Right ventricle myocardium superior (tissue), 1 donor: ENCODE measurements at places on chromosomes 16 and 17. TPM values are rescaled to one million over a fixed set of nuclear protein-coding genes. Genes with fewer than 3 reads are reported as not detected.
A peak's percentile ranks its signal among the peaks of the same experiment; 100 is the strongest.

DNA sequence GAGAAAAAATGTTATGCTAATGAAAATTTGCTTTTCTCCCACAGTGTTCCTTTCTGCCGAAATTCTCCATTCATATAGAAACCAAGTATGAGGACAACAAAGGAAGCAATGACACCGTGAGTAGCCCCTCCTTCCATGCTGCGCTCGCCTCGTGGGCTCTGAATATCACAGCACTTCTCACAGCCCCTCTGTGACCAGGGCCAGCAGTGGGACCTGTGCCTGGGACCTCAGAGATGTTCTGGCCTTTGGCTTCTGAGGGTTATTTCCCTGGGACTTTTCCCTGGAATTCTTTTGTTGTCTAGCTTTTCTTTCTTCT lies 139.6 kb upstream of the NOL11 start:
- no peak for DNase-seq

Gene C1QTNF8
- 0.13 TPM for total RNA-seq

DNA sequence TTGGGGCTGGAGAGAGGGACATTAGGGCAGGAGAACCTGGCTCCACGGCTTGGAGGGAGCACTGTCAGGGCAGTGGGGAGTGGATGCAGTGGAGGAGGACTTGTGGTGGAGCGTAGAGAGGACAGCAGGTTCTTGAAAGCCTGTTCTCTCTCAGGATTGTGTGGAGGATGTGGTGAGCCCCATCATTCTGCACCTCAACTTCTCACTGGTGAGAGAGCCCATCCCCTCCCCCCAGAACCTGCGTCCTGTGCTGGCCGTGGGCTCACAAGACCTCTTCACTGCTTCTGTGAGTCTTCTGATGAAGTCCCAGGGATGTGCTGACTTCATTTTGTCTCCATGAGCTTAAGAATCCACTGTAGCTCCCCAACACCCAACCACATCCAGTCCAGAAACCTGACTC lies 13.5 kb downstream of the COX6A2 start:
- no peak for DNase-seq

DNA sequence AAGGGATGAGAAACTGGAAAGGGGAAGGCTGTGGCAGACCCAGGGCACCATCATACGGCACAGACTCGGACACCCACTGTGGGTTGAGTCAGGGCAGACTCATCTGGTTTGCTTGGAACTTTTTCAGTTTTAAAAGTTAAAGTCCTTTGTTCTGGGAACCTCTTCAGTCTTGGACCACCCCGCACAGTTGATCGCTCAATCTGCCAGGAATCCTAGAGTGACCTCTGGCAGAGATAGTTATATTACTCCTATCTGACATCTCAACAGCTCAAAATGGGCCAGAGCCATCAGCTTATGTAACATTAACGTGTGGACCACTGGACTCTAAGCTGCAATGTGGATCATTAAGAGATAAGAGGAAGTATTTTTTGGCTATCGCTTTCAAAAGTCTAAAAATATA lies 164.3 kb downstream of the ABCA8 start:
- DNase-seq, result peak; percentile 54

DNA sequence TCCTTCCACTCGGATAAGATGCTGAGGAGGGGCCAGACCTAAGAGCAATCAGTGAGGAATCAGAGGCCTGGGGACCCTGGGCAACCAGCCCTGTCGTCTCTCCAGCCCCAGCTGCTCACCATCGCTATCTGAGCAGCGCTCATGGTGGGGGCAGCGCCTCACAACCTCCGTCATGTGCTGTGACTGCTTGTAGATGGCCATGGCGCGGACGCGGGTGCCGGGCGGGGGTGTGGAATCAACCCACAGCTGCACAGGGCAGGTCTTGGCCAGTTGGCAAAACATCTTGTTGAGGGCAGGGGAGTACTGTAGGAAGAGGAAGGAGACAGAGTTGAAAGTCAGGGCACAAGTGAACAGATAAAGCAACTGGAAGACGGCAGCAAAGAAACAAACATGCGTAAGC lies 12.4 kb downstream of the TP53 start:
- DNase-seq, result no peak

GRCh38 chr16:4220358-4220757 lies 21.5 kb downstream of the SRL start:
- DNase-seq, result no peak

GRCh38 chr16:78196502-78196901 lies 97.0 kb downstream of the WWOX start:
- no peak for DNase-seq

DNA sequence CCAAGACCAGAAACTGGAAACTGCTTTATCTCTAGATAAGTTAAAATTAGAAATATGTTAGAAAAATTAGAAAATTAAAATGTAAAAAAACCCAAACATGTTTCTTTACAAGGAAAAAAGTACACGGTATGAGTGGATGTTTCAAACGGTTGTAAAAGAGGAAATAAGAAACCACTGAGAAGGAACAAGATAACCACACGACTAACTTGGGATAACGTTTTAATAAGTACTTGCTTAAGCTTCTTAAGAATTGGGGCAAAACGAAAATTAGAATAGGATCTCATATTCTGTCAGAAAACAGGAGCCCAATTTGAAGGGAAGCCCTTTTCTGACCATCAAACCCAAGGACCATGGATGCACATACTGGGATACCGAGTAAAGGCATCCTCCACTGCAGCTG lies 31.0 kb downstream of the MBTPS1 start:
- no peak for DNase-seq

- DNase-seq, result no peak
Observed at GRCh38 chr16:8858994-8859912, 9.6 kb downstream of the CARHSP1 start.

Gene RASD1
- total RNA-seq, result 39.8 TPM

Gene LRRC36
- total RNA-seq, result not detected

DNA sequence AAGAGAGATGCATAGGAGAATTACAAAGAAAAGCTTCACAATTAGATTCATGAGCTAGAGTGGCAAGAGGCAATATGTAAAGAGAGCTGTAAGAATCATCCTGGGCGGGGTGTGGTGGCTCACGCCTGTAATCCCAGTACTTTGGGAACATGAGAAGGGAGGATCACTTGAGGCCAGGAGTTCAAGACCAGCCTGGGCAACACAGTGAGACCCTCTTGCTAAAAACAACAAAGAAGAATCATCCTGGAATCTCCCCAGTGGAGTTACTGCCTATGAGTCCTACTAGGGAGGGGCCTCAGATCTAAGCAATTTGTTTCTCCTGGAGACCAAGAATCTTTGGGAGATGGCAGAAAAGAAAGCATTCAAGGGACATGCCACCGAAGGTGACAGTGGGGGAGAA lies 119.1 kb downstream of the HIC1 start:
- no peak for DNase-seq

DNA sequence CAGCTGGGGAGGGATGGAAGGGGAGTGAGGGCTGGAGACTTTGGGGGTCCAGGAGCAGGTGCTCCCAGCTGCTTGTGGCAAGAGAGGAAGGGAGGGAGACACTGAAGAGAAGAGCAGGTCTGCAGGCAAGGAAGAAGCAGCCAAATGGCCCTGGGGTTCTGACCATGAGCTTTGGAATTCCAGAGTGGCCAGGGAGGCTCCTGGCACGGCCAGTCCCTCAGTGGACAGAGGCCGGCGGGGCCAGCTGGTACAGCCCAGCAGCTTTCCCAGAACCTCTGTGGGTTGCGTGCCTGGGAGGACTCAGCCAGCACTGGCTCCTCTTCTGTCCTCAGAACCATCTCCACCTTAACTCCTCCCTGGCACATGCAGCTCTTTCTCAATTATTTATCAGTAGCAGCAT lies 233.0 kb downstream of the MSI2 start:
- DNase-seq, result no peak

DNA sequence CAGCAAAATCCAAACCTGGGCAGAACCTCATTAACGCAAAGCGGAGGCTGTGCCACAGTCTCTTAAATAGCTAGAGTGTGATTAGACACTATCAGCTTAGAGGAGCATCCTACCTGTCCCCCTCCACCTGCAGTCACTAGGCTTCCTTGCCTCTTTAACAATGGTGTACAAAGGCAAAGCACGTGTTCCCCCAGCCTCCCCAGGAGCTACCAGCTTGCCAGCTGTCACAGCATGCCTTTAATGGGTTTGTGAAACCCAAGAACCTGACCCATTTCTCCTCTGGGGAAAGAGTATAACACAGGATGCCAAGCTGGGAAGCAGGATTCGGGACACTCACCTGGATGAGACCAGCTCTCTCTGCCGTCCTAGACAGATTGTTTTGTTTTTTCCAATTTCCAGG lies 37.2 kb upstream of the TBX2 start:
- no peak for DNase-seq

GRCh38 chr17:80799538-80800480 lies 191.8 kb upstream of the CHMP6 start:
- no peak for DNase-seq

- peak; percentile 94 for DNase-seq
Observed at GRCh38 chr17:61251939-61252865, 147.4 kb upstream of the TBX2 start.

Gene KRTAP1-5
- not detected for total RNA-seq
